NCI-H526 treated with DMSO at 0.1 percent for 48 hours (cell line): ENCODE measurements at places on chromosomes 13 and 19.

DNA sequence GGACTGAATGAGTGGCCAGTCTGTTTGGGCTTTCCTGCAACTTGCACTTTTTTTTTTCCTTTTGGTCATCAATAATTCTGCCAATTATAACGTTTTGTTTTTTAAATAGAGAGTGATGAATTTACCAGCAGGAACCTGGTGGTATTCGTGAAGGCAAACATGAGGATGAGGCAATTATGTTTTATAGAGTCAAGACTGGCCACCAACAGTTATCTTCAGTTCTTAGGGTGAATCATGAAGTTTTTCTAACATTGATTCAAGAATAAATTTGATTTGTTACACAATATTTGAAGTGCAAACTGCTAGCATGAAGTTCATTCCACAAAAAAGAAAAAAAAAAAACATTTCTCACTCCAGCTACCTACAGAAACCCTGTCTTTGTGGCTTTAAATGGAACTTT, 244.5 kb downstream of the SPRY2 start:
- DNase-seq = no peak

GRCh38 chr13:98798849-98799645, 46.6 kb upstream of the SLC15A1 start:
- DNase-seq = no peak

DNA sequence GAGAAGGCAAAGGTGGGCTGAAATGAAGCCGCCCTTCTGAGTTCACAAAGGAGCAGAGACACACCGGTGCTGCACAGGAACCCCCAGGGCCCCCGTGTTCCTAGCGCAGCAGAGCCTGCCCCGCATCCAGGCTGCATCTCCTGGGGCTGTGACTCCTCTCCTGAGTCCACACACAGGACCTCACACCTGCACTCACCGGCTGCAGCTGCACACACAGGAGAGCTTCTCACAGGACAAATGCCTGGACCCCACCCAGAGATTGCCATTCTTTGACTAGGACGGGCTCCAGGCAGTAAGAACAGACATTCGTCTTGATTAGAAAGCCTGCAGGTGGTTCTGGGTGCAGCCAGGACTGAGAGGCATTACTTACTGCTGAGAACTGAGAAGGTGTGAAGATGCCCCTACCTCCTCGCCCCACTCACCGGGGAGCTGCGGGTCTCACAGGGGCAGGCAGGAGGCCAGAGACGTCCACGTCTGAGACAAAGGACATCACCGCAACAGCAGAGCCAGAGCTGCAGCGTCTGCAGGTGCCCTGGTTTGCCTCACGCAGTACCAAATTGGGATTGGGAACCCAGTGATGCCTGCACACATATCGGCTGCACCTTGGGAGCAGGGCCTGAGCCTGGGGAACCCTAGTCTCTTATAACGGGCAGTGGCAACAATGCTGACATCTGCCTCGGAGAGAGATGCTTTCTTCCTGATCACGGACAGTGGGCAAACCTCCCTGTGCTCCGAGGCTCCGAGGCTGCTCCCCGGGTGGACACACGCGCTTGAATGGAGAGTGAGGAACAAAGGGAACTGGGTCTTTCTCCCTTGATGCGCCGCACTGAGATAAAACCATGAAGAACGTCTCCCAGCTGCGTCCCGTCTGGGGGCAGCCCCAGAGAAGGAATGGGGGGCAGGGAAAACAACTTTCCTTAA, 50.4 kb downstream of the RASA3 start:
- DNase-seq = no peak

DNA sequence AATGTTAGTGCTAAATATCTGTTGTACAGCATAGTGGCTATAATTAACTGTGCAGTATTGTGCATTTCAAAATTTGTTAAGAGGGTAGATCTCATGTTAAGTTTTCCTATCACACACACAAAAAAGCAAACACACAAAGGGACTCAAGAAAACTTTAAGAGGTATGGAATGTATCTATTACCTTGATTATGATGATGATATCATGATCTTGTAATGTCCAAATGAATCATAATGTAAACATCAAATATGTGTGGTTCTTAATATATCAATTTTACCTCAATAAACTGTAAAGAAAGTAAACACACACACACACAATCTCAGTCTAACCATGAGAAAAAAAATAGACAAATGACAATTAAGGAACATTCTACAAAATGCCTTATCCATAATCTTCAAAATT, 934.6 kb downstream of the SLITRK1 start:
- no peak for DNase-seq

- DNase-seq = no peak
Measured at GRCh38 chr19:275958-276646, 15.1 kb downstream of the PLPP2 start.

DNA sequence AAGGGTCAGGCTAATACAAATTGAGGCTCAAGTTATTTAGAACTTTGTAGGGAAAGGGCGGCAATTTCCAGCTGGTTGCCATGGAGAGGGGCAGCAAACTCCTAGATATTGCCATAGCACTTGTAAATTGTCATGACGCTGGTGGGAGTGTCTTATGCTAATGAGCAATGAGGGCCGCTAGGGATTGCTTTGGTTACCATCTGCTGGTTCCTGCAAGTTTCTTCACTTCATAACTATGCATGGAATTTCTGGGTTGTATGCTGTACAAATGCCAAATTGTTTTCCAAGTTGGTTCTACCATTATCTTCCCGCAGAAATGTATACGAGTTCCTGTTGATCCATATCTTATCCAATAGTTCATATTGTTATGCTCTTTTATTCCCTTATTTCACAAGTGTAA, 1339.4 kb downstream of the EFNB2 start:
- DNase-seq = no peak

DNA sequence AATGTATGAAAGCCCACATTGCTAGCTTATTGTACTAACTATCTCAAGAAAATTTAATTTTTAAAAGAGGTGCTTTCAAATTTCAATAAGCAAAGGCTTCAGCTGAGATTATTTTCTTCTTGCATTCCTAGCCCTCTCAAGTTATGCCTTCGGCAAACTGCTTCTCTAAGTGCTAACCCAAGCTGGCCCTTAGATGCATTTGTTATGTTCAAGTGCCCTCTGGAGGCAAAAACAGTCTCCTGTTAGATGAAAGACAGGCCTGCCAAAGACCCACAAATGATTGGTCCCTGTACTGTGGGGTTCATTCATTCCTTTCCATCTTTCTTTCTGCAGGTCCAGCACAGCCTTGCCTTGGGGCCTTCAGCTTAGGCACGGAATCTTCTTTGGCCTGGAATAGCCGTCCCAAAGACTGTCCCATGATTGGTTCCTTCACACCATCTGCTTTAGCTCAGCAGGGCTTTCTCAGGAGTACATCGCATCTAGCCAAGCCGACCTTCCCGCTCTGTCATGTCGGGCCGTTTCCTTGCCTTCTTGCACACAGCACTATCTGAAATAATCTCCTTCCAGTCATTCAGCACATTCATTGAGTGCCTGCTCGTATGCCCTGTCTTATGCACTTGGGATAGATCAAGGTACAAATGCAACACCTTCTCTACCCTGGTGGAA, 26.4 kb upstream of the TPTE2 start:
- DNase-seq = peak; percentile 54

GRCh38 chr13:49093376-49093775, 117.7 kb downstream of the FNDC3A start:
- no peak for DNase-seq

DNA sequence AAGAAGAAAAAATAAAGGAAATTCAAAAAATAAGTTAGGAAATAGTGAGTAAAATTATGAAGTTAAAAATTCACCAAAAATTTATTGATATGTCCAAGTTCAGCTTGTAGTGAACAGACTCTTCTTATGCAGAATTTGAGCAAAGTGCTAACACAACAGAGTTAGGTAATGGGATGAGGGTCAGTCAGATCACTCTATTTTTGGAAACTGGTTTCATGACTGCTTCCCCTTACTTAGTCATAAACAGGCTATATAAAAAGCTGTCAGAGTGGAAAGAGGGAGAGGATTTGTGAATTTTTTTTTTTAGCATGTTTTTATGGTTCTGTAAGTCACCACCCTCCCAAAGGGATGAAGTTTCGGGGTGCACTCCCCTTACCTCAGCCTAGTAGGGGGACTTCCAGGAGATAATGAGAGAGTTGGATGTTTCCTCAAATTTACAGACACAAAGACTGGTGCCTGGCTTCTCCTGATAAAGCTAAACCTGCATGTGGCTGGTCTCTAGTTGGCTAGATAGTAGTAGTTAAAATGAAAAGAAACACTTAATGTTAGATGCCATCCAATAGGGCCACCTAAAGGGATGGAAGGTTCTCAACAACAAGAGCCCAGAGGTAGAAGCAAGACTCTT, 4.5 kb downstream of the CPB2 start:
- DNase-seq = no peak

DNA sequence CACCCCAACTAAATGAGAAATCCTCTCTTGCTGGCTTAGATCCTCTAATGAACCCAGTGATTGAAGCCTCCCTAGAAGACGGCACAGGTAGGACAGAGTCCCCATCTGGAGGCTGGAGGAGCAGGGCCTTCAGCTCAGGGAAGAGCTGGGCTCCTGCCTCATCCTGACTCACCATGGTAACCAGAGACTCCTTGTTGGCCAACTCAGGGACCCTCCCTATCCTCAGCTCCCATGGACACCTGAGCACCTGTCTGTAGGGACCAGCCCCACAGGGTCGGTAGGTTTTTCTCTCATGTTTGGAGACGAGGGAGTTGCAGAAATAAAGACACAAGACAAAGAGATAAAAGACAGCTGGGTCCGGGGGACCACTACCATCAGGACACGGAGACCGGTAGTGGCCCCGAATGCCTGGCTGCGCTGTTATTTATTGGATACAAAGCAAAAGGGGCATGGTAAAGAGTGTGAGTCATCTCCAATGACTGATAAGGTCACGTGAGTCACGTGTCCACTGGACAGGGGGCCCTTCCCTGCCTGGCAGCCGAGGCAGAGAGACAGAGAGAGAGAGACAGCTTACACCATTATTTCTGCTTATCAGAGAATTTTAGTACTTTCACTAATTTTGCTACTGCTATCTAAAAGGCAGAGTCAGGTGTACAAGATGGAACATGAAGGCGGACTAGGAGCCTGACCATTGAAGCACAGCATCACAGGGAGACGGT, 26.6 kb downstream of the SIGLEC7 start:
- no peak for DNase-seq

DNA sequence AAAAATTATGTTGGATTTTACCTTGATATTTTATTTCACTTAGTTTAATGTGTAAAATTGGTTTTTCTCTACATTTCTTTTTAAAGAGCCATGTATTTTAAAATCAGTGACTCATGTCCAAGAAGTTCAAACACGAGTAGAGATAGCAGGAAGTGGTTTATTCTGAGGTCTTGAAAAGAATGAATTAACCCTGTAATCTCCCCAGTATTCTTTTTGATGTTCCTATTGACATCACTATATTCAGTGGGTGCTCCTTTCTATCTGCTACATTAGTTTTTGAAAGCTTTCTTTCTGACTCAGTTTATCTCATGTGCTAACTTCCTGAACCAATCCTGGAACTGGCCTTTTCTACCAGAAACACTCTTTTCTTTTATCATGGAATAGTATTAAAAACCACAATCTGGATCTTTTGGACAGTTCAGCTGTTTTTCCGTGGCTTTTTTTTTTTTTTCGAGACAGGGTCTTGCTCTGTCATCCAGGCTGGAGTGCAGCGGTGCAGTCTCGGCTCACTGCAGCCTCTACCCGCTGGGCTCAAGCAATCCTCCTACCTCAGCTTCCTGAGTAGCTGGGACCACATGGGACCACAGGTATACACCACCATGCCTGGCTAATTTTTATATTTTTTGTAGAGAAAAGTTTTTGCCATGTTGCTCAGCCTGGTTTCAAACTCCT, 114.9 kb downstream of the PCCA start:
- DNase-seq = no peak

GRCh38 chr13:59276436-59276835, 887.3 kb downstream of the DIAPH3 start:
- no peak for DNase-seq

GRCh38 chr13:39542361-39542760, 60.6 kb downstream of the LHFPL6 start:
- DNase-seq = no peak

DNA sequence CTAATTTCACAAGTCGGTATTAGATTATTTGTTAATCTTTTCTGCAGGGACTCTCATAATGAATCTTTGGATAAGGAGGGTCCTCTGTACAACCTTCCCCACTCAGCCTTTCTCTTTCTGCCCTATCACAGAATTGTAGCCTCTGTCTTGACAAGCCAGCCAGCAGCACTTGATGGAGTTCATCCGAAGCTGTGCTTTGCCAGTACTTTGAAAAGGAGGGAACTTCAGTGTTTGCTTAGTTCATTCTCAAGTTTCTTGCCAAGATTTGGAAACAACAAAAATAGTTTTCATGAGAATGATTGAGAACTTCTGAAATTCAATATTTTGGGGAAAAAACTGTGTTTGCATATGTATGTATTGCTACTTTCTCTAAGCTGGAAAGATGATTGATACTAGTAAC, 69.3 kb upstream of the HMGB1 start:
- DNase-seq = no peak

DNA sequence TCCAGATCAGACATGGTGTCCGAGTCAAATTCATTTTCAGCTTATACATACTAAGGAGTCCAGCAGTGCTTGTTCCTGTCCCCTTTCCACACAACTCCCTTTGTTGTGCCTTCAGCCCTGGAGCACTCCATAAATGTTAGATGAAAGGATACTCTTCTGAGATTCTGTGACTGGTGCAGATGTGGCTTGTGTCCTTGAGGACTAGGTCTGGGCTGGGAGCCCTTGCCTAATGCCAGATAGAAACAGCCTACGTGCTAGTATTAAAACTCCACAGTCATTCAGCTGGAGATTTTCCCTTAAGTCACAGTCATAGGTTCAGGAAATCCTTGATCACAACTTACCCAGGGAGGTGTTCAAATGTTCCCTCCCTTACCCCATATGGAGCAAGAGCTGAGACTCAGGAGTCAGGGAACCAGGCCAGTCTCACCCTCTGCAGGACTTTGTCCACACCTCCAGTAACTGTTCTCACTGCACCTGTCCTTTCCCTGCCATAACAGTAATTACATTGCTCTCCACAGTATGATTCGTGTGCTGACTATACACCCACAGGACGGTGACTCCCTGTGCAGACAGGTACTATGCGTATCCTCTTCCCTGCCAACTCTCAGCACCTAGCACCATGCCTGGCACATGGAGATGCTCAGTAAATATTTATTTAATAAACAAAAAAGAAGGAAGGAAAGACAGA, 15.5 kb upstream of the SERPINE3 start:
- DNase-seq = peak; percentile 68

DNA sequence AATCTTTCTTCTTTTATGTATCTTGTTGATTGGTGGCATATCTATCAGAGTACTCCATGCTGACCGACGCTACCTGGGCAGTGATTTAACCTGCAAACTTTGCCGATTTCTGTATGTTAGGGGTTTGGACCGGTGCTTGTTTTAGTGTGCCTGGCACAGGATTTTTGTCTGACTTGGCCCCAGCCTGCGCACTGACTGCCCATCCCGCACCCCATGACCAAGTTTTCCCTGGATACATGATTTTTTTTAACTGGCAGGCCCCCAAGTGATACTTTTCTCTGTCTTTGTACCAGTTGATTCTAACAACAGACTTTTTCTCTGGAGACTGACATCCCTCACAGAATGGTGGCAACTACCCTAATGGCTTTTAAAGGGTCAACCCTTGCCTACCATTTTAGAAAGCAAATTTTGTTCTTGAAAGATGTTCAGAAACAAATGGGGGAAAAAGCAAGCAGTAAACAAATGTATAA, 69.0 kb upstream of the C1QTNF9B start:
- DNase-seq = no peak

GRCh38 chr13:25691654-25692053, 319.9 kb downstream of the ATP8A2 start:
- no peak for DNase-seq

- DNase-seq = no peak
Measured at GRCh38 chr13:47085346-47085745, 188.5 kb upstream of the HTR2A start.
